GOT3 (cell line): ENCODE measurements at places on chromosomes 4 and X.
A peak's percentile ranks its signal among the peaks of the same experiment; 100 is the strongest.

GRCh38 chr4:176784816-176785215, 7.9 kb downstream of the VEGFC start:
- no peak for DNase-seq

- DNase-seq = no peak
Observed at GRCh38 chrX:10208281-10208856, 51.6 kb downstream of the CLCN4 start.

- no peak for DNase-seq
Observed at GRCh38 chr4:25859429-25860148, 3.2 kb downstream of the SEL1L3 start.

- DNase-seq = no peak
Observed at GRCh38 chrX:155745792-155746191, 133.0 kb upstream of the TMLHE start.

DNA sequence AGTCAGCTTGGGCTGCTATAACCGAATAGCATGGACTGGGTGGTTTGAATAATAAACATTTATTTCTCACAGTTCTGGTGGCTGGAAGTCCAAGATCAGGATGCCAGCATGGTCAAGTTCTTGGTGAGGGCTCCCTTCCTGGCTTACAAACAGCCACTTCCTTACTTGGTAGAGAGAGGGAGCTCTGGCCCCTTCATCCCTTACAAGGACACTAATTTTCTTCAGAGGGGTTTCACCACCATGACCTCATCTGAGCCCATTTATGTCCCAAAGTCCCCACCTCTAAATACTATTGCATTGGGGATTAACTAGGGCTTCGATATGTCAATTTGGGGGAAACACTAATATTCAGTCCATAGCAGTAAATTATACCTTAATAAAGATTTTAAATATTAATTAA, 61.8 kb downstream of the CLNK start:
- no peak for DNase-seq

- no peak for DNase-seq
Observed at GRCh38 chrX:114581528-114582263, 2.2 kb upstream of the HTR2C start.

DNA sequence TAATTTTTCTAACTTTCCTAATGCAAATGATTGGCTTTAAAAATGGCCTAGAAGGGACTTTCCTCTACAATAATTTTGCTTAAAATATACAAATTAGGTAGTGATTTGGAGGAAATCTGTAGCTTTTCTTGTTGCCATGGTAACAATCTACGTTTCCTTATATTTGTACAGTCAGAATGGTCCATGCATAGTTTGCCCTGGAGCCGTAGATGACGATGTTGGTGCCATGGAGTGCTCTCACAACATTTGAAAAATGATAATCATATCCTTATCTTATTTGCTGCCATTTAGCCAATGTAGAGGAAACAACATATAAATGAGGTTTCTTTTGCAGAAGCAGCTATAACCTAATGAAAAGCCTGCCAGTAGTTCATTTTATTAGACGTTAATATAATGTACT, 89.0 kb upstream of the NMU start:
- no peak for DNase-seq

- no peak for DNase-seq
Observed at GRCh38 chr4:139514382-139515059, 41.5 kb downstream of the SETD7 start.

GRCh38 chr4:125315576-125316400, 1.0 kb downstream of the FAT4 start:
- DNase-seq = no peak

GRCh38 chr4:37890801-37891259, at the start of gene TBC1D1:
TSS of gene TBC1D1 (plus strand) at chr4:37891084. CDS start at chr4:37902096, 11,012 bp downstream.
- peak; percentile 14 for DNase-seq

GRCh38 chr4:76585897-76586360, 150.9 kb downstream of the SHROOM3 start:
- DNase-seq = no peak

GRCh38 chr4:87657525-87657924, 7.4 kb downstream of the DMP1 start:
- no peak for DNase-seq

DNA sequence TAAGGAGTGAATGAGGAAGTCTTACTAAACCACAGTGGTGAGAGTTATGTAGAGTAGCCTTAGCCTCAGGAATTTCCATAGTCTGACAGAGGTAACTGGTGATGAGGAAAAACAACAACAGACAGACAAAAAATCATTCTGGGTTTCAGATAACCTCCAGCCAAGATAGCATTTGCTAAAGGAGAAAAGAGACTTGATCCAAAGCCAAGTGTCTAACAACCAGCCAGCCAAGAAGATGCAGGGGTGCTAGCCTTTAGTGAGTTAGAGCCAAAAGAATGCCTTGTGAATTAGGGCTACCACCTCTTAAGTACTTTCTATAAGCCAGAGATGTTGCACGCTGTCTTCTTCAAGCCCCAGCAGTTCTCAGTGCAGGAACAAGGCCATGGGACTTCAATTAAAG, 478.0 kb upstream of the CPEB2 start:
- no peak for DNase-seq
